ENCODE measurements at places on chromosomes 4 and X.

DNA sequence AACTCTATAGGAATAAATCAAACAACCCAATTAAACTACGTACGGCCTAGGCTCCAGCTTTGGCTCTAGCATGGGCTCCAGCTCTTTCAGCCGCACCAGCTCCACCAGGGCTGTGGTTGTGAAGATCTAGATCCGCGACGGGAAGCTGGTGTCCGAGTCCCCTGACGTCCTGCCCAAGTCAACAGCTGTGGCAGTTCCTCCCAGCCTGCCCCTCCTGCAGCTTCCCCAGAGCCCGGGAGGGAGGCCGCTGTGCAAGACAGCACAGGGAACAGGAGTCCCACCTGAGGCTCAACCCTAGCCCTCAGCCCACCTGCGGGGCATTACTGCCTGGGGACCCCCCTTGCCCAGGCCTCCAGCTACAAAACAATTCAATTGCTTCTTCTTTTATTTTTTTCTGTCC, 2680.3 kb downstream of the PCDH7 start:
- DNase-seq: no peak

GRCh38 chr4:6427439-6428090, 44.8 kb downstream of the PPP2R2C start:
- DNase-seq: no peak

- DNase-seq: peak; percentile 58
Observed at GRCh38 chr4:76697129-76697803, 200.7 kb downstream of the SOWAHB start.

GRCh38 chr4:127604949-127605709, 27.6 kb upstream of the INTU start:
- no peak for DNase-seq

GRCh38 chr4:70759126-70759525, 37.4 kb downstream of the RUFY3 start:
- DNase-seq: no peak

GRCh38 chrX:107348051-107348450, 101.4 kb upstream of the FRMPD3 start:
- DNase-seq: no peak

DNA sequence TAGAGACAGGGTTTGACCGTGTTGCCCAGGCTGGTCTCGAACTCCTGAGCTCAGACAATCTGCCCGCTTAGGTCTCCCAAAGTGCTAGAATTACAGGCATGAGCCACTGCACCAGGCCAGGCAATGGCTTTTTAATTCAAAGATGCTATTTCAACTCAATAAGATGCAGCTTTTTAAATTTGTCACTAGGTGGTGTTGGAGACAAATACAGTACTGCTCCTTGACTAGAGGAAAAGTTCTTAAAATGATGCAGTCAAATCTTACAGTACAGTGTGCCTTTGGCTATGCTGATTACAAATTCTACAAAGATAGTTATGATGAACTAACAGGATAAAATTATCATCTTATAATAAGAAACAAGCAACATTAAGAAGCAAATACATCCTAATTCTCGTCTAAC, 441.1 kb downstream of the KCNIP4 start:
- no peak for DNase-seq

DNA sequence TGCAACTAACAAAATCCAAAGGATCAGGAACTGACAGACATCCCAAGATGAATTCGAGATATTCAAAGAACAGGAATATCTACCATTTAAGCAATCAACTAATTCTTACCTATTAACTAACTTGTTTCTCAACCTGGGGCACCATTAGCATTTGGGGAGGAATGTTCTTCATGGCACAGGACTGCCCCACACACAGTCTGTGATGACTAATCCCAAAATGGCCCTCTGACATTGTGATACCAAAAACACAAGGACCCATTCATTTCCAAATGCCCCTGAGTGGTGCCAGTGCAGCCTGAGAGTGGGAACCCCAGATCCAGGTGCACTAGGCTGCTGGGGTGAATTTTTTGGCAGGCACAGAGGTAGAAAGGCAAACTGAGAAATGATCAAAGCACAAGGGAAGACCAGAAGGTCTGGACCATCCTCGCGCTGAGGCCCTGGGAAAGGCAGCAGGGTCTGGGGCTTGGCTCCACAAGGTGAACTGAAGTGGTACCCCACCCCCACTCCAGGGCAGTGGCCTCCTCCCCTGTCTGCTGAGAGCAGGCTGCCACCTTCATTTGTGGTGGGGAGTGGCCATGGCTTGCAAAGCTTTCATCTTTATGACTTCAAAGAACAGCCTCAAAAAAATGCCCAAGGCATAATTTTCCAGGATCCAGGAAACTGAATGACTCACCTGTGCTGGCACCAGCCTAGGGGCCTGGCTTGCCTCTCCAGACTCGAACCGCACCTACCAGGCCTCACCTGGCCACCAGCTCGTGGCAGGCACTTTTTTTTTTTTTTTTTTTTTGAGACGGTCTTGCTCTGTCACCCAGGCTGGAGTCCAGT, 122.4 kb downstream of the BCOR start:
- no peak for DNase-seq

DNA sequence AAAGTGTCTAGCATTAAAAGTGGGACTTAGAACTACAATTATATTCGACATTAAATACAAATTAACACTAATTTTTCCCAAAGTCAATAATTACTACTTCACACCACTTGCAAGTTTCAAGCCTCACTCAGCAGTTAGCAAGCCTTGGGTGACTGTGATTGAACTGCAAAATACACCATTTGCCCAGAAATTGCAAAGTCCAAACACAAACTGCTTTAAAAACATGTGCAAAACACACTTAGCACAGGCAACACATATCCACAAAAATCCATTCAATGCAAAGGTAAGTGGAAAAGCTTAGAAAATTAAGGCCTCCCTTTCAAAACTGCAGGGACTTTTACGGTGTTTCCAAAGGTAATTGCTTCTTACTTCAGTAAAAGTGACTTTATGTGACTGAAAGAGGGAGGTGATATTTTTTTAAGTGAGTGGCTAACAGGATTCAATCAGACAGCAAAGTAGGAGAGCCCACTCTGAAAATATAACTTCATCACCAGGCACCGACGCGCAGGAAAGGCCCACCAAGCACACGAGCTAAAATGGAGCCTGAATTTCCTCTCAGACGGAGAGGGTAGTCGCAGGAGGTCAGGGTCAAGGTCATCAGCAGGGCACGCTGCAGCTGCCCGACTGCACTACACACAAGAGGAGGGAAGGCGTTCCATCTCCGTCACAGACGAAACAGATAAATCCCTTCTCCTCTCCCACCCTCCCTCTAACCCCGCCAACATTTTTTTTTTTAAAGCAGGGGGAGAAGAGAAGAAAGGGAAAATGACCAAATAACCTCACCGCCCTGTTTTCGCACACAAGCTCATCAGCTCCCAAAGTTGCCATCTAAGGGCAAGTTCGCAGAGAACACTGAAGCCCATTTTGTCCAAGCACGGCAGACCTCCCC, 3.1 kb downstream of the ZNF827 start:
- DNase-seq: peak; percentile 48

GRCh38 chr4:48262926-48263325, 6.7 kb downstream of the TEC start:
- no peak for DNase-seq

- no peak for DNase-seq
Observed at GRCh38 chr4:127578491-127578890, 54.3 kb upstream of the INTU start.

DNA sequence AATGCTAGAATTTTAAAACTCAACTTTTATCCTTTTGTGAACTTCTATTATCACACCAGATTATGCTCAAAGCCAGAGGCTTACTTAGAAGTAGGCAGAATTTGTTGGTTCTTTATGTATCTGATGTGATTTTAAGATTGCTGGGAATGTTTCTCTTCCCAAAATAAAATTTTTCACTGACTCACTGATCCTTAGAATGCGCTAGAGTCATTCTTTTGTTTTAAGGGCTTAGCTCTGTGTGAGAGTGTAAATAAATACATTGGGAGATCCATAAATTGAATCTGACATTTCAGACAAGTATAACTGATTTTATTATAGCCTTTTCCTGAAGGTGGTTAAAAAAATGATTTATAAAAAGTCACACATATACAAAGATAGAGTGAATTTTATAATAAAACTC, 101.3 kb downstream of the LARP1B start:
- no peak for DNase-seq

GRCh38 chr4:183094393-183095198, 4.5 kb upstream of the WWC2 start:
- no peak for DNase-seq

GRCh38 chr4:99024481-99025275, 29.2 kb downstream of the METAP1 start:
- DNase-seq: no peak

DNA sequence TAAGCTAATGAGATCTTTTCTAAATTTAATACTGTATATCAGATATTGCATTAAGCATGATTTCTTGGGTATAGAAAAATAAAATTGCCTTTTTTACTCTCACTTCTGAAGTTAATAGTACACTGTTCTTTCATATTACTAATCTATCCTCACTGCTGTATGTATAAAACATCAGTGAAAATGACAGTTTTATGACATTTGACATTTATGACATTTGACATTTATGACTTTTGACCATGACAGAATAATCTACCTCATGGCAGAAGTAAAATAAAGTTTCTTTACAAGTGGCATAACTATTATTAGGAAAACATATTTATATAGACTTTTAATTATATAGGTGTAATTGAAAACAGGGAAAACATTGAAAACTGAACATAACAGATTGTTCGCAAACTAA, 13.3 kb downstream of the GRID2 start:
- DNase-seq: no peak

- no peak for DNase-seq
Observed at GRCh38 chr4:183995570-183995969, 90.5 kb downstream of the STOX2 start.

DNA sequence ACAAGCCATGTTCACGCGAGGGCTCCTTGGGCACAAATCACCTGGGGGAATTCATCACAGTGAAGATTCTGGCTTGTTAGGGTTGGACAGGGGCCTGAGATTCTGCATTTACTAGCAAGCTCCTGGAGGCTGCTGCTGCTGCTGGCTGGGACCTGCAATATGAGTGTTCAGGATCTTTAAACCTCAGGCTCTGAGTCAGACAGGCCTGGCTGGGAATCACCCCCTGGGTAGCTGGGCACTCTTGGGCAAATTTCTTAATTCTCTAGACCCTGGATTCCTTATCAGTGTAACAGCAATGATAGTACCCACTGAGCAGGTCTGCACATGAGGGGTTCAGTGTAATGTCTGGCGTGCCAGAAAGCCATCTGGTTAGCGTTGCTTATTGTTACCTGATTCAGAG, 101.5 kb downstream of the DHX15 start:
- no peak for DNase-seq

- no peak for DNase-seq
Observed at GRCh38 chrX:2447484-2447883, 53.3 kb downstream of the DHRSX start.

DNA sequence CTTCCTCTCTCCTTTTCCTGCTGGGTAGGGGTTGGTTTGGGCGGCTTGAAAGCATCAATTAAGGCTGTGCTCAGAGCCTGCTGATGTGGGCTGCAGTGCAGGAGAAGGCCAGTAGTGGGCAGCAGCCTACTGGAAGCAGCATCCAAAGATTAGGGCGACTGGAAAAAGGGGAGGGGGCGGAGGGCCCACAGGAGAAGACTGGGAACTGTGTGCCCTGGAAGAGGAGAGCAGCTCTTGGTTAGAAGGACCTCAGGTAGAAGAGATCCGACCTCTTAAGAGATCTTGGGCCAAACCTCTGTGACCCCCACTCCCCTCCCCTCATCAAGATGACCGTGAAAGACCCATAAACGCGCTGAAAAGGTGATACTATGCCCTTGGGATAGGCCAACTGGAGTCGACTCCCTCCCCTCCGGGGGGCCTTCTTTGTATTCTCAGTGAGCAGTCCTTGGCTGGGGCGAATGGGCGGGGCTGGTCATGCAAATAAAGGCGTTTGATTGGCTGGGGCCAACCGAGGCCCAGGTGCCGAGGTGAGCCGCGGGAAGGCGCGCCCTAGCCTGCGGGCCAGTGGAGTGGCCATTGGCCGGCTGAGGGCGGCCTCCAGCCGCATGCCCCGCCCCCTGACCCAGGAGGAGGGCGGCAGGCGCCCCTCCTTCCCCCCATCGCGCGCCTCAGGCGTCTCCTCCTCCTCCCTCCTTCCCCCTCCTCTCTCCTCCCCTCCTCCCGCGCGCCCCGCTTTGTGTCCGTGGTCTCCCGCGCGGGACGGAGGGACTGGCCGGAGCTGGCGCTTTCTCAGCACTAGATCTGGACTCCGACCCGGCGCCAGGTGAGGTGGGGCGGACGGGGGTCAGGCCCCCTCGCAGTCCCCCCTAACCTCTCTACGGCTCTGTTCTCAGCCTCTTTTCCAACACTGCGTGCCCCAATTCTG, 10.1 kb downstream of the DLG3 start:
- no peak for DNase-seq

GRCh38 chr4:20381005-20381404, 129.3 kb downstream of the SLIT2 start:
- DNase-seq: no peak

DNA sequence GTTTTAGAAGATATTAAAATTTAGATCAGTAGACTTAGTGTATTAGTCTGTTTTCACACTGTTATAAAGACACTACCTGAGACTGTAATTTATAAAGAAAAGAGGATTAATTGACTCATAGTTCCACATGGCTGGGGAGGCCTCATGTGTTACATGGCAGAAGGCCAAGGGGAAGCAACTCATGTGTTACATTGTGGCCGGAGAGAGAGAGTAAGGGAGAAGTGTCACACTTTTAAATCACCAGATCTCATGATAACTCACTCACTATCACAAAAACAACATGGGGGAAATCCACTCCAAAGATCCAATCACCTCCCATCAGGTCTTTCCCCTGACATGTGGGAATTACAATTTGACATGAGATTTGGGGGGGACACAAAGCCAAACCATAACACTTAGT, 1159.7 kb upstream of the PCDH7 start:
- DNase-seq: no peak

DNA sequence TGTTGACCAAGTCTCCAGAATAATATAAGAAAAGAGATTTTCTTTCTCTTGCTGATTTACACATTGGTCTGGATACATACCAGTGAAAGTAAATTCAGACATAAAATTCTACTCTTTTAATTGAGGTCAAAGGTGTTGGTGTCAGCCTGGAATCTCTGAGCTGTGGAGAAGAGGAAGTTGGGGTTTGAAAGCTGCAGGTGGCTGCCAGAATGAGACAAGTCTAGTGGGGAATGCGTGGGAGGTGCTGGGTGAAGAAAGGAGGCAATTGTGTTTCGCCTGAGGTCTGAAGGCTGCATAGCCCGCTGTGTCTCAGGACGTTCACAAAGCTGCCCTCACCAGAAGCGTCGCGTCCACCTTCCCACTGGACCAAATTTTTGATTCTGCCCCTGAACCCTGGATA, 31.2 kb downstream of the PHEX start:
- DNase-seq: peak; percentile 64

DNA sequence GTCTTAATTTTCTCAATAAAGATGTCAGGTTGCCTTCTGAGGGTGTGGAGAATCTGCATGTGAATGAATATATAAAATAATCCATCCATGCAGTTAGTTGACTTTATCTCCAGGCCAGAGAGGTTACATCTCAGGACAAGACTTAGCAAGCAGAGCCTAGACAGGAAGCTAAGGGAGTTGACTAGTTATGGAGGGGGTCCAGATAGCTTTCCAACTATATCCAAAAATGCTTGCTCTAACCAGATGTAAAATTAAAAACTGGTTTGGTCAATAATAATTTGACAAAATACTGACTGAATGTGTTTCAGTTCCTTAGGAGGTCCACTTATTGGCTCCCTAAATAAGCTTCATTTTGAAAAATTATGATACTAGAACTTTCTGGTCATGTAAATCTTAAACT, 101.4 kb downstream of the PAPSS1 start:
- DNase-seq: no peak

All from GM12878 (cell line).